PC-9 (cell line): ENCODE measurements at places on chromosomes 16 and 17.
A peak's percentile ranks its signal among the peaks of the same experiment; 100 is the strongest.

DNA sequence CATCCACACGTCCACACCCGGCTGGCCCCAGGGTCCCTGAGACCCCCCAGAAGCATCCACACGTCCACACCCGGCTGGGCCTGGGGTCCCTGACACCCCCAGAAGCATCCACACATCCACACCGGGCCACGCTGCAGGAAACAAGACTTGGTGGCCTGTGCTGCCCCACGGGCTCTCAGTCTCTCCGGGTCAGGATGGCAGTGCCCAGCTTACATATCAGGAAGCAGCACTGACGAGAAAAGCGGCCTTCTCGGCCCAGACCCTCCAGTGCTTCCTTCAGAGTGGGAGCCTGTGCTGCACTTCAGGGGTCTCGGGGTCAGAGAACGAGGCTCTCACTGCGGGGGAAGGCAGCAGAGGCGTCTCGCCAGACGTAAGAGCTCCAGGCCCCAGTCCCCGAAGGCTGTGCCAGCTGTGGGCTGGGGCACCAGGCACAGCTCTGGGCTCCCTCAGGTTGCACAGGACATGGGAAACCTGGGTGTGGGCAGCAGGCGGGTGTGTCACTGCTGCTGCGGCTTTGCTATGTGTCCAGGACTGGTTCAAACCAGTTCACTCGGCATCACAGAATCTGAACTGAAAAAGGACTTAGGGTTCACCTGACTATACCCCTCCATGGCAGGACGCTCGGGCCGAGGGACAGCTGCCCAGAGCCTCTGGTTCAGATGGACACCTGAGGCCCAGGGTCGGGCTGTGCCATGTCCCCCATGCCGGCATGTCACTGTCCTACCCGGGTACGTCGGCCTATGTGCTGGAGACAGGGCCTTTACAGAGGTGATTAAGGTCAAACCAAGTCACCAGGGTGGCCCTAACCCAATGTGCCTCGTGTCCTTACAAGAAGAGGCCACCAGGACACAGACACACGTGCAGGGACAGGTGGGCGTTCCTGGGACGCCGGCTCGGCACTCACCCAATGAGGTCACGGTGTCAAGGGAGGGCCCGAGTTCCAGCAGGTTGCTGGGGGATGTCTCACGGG, 40.2 kb upstream of the CHMP6 start:
- DNase-seq, result no peak

- no peak for DNase-seq
Measured at GRCh38 chr17:67080804-67081203, 36.5 kb downstream of the CACNG1 start.

- DNase-seq, result no peak
Measured at GRCh38 chr17:32516940-32517701, 30.3 kb downstream of the CDK5R1 start.

- no peak for DNase-seq
Measured at GRCh38 chr16:66079671-66080334, 286.7 kb upstream of the CDH5 start.

DNA sequence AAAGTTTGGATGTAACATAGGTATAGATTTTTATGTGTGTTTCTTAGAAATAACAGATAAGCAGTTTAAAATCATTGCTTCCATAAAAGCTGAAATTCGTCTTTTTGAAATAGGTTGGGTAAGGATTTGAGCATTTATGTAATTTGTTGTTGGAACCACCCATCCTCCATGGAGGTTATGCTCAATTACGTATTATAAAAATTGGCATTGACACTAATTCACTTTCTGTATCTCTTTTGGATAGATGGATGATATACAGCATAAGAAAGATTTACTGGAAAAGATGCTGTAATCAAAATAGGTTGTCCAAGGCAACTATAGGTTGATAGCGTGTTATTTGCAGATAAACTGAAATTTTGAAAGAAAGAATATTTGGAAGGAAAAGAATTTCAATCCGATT, 105.5 kb downstream of the PRKCA start:
- DNase-seq, result no peak

- DNase-seq, result no peak
Measured at GRCh38 chr17:9051561-9051960, 30.3 kb downstream of the NTN1 start.

DNA sequence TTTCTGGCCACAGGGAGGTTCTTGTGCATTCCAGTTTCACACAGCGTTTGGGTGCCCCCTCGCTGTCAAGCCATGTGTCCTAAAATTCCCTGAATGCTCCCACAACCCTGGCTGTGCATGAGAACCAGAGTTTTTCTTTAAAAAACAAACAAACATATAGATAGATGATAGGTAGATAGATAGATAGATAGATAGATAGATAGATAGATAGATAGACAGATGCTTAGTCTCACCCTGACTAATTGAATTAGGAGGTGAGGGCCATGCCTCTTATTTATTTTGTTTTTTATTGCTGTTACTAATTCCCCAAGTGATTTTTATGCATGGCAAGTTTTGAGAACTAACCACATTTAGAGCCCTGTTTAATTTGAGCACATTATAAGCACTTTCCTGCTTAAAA, 32.2 kb downstream of the PRSS54 start:
- DNase-seq, result no peak

GRCh38 chr17:55351226-55351625, 70.4 kb downstream of the MMD start:
- no peak for DNase-seq

- DNase-seq, result peak; percentile 16
Measured at GRCh38 chr16:90057738-90058173, 19.4 kb downstream of the PRDM7 start.

GRCh38 chr16:89358030-89359005, 132.0 kb downstream of the ANKRD11 start:
- no peak for DNase-seq

DNA sequence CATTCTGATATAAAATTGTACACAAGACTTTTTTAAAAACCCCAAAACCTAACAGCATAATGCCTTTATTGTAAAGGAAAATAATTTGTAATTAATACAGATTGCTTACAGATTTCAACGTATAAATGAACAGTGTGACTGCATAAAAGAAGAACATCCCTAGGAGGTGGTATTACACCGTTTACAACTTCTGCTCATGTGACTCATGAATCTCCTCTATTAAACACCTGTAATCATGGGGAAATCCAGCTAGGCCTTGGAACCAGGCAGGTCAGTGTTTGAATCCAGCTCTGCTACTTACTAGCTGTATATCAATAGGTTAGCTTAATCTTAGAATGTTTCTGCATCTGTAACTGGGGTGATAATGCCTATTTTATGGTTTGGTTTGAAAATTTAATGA, 15.2 kb downstream of the RABEP1 start:
- DNase-seq, result no peak

GRCh38 chr16:1917056-1917664, 1.1 kb downstream of the HS3ST6 start:
- no peak for DNase-seq

- no peak for DNase-seq
Measured at GRCh38 chr17:36701429-36702099, 100.2 kb downstream of the MRM1 start.
